Osteocyte (in vitro differentiated cells): ENCODE measurements at places on chromosomes 5 and 9. TPM values are rescaled to one million over a fixed set of nuclear protein-coding genes. Genes with fewer than 3 reads are reported as not detected.

HSPA5 gene
- 282 and 300 TPM in 2 replicates for total RNA-seq

WDR31 gene
- 2.2 and 3.4 TPM in 2 replicates for total RNA-seq

- no peak for DNase-seq
- peaks cover 49% of the 10 kb centered on the region for H3K27me3 ChIP-seq
Observed at GRCh38 chr5:16179511-16179935, at the start of gene MARCHF11. Gene MARCHF11 (minus strand): TSS chr5:16179791. CDS start chr5:16179575, 216 bp downstream.

DNA sequence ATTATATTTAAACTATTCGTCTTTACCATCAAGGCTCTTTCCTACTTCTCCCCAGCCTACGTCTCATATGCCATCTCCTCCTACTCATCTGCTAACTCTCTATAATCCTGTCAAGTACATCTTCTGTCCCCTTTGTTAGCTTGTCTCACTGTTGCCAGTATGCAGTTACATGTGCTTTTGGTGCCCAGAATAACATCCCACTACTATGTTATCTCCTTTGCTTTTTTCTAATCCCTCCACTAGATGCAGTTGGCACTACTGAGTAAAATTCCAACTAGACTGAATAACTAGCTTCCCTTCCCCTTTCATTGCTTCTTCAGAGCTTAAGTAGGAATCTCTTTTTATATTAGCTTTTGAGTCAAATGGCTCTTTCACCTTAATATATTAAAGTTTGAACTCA lies 3.0 kb upstream of the ARRDC3 start:
- no peak overlapping the region for H3K27ac ChIP-seq
- no peak for DNase-seq
- H3K27me3 ChIP-seq: no peaks in the 10 kb centered on the region
- no peak overlapping the region for H3K4me3 ChIP-seq

EGFL7 gene
- 6.9 and 8.4 TPM in 2 replicates for total RNA-seq

GRCh38 chr5:143635146-143635752 lies 176.7 kb upstream of the HMHB1 start:
- no peaks in the 10 kb centered on the region for H3K27me3 ChIP-seq
- no peak overlapping the region for H3K4me3 ChIP-seq
- no peaks in the 10 kb centered on the region for H3K36me3 ChIP-seq
- H3K27ac ChIP-seq: peak overlapping the region; percentile 19
- DNase-seq: no peak

DNA sequence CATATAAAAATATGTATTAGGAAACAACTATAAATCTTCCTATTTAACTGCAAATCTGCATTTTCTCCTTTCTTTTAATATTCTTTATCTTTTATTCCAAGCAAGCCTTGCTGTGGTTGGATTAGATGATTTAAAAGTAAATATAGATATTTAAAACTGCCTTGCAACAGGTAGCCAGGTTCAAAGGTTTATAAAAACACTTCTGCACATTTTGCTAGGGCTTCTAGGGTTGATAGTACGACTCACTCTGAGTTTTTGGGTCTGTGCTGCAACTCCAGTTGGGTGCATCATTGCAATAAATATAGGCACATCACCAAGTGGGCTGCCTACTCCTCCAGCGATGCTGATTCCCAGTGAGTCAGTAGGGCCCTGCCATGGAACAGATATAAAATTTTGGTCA lies 167.7 kb downstream of the MPDZ start:
- no peak for DNase-seq
- no peak overlapping the region for H3K27ac ChIP-seq
- H3K4me1 ChIP-seq: peaks cover 13% of the 10 kb centered on the region

TRPM6 gene
- not detected in 2 replicates for total RNA-seq

DNA sequence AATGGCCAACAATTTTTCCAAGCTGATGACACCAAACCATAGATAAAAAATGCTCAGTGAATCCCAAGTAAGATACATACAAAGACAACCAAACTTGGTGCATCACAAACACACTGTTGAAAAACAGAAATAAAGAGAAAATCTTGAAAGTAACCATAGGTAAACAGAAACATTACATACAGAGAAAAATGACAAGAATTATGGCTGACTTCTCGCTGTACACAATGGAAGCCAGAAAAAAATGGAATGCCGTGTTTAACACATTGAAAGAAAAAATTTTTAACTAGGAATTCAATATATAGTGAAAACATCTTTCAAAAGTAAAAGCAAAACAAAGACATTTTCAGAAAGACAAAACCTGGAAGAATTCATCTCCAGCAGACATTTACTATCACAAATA lies 20.6 kb downstream of the DAP start:
- DNase-seq: no peak
- H3K36me3 ChIP-seq: peaks cover 71% of the 10 kb centered on the region
- H3K4me1 ChIP-seq: no peaks in the 10 kb centered on the region
- no peak overlapping the region for H3K27ac ChIP-seq
- no peak overlapping the region for H3K4me3 ChIP-seq

DNA sequence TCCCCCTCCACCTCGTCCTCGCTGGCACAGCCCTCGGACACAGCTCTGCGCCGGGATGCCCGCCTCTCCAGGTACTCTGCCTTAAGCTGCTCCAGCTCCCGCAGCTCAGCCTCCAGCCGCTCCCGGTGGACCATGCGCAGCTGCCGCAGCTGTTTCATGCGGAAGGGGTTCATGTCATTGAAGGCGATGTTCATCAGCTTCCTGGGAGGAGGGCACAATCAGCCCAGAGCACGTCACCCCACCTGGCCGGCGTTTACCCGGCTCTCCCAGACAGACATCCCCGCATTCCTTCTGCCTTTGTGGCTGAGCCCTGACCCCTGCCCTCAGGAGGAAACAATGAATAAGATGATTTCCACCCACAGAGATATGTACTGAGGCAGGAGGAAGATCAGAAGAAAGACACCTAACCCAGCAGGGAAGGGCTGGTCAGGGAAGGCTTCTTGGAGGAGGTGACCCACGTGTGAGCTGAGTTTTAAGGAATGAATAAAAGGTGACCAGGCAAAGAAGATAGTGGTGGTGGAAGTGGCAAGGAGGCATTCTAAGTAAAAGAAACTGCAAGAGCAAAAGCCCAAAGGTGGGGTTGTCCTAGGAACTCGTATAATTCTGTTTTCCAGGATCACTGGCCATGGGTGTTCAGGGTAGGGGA lies 7.1 kb upstream of the CORO2A start:
- H3K36me3 ChIP-seq: peaks cover 4% of the 10 kb centered on the region
- no peak for DNase-seq
- H3K27ac ChIP-seq: no peak overlapping the region
- no peaks in the 10 kb centered on the region for H3K4me1 ChIP-seq
- no peak overlapping the region for H3K4me3 ChIP-seq
- no peaks in the 10 kb centered on the region for H3K27me3 ChIP-seq

DNA sequence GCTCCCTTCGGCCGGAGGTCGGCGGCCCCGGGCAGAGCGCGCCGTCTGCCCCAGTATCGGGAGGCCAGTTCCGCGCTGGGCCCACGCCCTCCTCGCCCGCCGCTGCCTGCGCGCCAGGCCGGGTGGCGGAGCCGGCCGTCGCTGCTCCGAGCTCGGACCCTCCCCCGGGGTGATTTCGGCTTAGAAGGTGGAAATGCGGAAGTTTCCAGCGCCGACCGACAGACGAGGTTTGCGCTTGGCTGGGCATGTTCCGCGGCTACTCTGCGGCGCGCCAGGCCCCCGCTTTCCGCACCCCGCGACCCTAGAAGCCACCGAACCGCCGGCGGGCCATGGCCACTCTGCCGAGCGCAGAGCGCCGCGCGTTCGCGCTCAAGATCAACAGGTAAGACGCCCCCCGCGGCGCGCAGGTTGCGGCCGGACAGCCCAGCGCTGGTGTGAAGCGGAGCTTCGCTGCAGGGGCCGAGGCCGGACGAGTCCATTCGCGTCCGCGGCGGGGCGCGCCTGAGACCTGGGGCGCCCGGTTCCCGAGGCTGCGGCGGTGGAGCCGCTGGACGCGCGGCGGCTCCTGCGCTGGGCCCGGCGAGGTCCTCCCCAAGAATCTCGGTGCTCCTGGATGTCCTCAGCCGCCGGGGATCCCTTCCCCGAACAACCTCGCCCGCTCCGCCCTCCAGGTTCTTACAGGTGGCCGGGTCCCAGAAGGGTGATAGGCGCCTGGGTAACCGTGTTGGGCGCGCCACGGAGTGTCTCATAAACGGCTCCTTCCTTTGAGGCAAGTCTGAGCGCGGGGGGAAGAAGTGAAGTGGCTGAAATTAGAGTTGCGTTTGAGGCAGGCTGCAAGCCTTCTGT lies at the start of gene DOCK8:
TSS of gene DOCK8 (plus strand) at position 218 of the 846 bp plus-strand sequence. CDS start at position 330, 112 bp downstream.
- no peaks in the 10 kb centered on the region for H3K36me3 ChIP-seq
- peak within 1 kb of the TSS; percentile 59 for H3K4me3 ChIP-seq
- no peak for DNase-seq
- H3K27ac ChIP-seq: no peak within 1 kb of the TSS
- H3K27me3 ChIP-seq: peaks cover 33% of the 10 kb centered on the region

ADAMTS12 gene
- total RNA-seq: 13.9 and 15.5 TPM in 2 replicates

DNA sequence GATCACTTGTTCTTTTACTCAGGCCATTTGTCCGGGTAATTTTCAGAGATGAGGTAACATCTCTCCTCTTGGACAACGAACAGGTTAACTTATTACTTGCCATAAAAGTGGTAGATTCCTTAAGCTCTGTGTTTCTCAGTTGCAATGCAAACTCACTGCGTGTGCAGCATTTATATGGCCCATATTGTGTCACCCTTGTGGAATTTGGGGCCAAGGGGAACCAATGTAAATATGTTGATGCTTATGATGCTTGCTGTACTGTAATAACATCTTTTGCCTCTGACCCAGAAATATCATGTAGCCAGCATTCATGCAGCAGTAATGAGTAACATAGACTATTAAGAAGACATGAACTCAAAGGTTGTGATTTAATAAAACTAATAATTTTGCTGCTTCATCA lies 175.8 kb downstream of the ADAMTS6 start:
- no peak overlapping the region for H3K27ac ChIP-seq
- H3K36me3 ChIP-seq: peaks cover 1% of the 10 kb centered on the region
- no peak for DNase-seq
- H3K4me3 ChIP-seq: no peak overlapping the region
- H3K27me3 ChIP-seq: no peaks in the 10 kb centered on the region

HEMGN gene
- not detected in 2 replicates for total RNA-seq

DNA sequence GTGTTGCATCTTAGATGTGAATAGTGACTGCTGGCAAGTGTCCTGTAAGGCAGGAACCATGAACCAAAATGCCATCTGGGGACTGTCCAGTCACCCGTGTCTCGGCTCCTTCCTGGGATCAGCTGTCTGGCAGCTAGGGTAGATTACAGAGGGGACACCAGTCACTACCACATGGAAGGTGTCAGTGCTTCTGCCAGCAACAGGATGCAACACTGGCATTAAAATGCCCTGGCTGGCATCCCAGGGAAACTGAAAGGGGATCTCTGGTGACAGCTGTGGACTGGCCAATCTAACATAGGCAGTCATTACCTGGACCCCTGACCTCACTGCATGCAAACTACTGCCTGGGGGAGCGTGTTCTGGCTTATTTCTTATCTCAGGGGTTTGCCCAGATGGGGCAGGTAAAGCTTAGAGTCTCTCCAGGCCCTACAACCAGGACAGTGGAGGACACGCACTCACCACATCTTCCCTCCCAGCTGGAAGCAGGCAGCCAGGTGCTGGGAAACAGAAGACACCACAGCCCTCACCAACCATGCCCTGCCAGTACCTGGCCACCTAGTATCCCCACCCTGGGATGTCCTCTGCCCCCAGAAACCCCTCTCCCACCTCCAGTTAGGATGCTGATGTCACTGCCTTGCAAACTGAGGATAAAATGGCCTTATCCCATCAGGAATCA lies 83.8 kb downstream of the SEMA4D start:
- H3K27me3 ChIP-seq: no peaks in the 10 kb centered on the region
- DNase-seq: no peak
- peaks cover 10% of the 10 kb centered on the region for H3K4me1 ChIP-seq
- no peaks in the 10 kb centered on the region for H3K36me3 ChIP-seq
- H3K4me3 ChIP-seq: no peak overlapping the region

- peaks cover 6% of the 10 kb centered on the region for H3K4me1 ChIP-seq
- H3K36me3 ChIP-seq: peaks cover 7% of the 10 kb centered on the region
- no peak for DNase-seq
Observed at GRCh38 chr5:60977956-60978737, 33.1 kb downstream of the NDUFAF2 start.

SEMA5A gene
- 181 and 189 TPM in 2 replicates for total RNA-seq

DNA sequence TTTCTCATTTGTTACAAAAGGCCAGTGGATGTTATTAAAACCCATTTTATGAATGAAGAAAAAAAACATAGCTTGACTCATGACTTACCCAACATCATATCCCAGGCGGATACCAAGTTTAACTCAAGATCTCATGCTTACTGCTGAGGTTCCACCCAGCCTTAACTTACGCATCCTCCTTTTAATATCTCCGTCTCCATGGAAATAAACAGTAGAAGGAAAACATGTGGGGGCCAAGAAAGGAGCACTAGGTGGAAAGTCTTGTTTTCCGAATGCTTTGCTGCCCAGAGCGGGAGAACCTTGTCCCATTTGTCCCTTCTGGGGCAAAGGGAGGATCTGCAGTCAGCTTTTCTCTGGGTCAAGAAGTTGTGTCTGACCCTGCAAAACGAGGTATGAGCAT lies 44.1 kb downstream of the ANGPTL2 start:
- no peaks in the 10 kb centered on the region for H3K27me3 ChIP-seq
- no peaks in the 10 kb centered on the region for H3K36me3 ChIP-seq
- no peak overlapping the region for H3K4me3 ChIP-seq
- H3K27ac ChIP-seq: no peak overlapping the region

SETD9 gene
- 10.1 and 11.0 TPM in 2 replicates for total RNA-seq

DNA sequence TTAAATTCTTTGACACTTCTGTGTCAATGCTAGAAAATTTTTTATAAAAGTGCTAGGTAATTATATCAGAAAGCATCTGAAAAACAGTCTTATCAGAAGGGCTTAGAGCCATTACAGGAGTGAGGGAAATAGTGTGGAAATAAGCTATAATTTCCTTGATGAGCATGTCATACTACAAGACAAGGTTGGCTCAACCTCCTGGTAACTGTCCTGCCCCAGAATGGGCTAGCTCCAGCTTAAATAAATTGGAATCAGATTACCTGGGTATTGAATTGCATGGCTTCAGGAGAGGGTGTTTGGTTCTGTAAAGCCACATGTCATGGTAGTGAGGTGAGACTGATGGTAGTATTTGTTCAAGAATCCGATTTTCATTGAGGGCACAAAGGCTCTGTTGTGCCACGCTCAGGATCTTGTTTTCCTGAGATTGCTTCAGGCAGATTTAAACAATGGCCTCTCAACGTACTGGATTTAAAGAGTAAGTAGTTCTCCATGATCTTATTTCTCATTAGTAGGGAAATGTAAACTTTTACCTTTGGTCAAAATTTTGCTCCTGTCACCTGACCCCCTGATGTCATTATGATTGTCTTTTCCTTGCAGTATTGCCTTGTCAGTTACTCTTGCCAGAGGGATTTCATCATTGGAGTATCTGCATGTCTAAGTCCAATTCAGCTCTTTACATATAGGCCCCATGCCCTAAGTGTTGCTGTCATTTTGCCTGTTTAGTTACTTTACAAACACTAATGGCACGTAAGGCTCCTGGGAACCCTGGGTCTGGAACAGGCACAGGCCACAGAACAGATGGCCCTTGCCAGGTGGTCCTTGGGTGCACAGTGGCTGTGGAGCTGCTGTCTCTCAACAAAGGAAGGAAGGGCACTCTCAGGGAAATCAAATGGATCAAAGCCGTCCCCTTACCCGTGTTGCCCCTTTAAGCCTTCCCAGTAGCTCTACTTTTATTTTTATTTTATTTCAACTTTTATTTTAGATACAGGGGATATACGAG lies 21.3 kb downstream of the TRIO start:
- H3K4me3 ChIP-seq: no peak overlapping the region
- no peak for DNase-seq
- H3K27me3 ChIP-seq: no peaks in the 10 kb centered on the region
- peaks cover 9% of the 10 kb centered on the region for H3K36me3 ChIP-seq
- peaks cover 81% of the 10 kb centered on the region for H3K4me1 ChIP-seq

- no peaks in the 10 kb centered on the region for H3K4me1 ChIP-seq
- no peaks in the 10 kb centered on the region for H3K27me3 ChIP-seq
- H3K36me3 ChIP-seq: no peaks in the 10 kb centered on the region
- no peak overlapping the region for H3K27ac ChIP-seq
- DNase-seq: peak; percentile 79
Observed at GRCh38 chr9:134961331-134962064, 43.8 kb upstream of the FCN1 start.
